ENCODE measurements at places on chromosomes 16 and 17.

DNA sequence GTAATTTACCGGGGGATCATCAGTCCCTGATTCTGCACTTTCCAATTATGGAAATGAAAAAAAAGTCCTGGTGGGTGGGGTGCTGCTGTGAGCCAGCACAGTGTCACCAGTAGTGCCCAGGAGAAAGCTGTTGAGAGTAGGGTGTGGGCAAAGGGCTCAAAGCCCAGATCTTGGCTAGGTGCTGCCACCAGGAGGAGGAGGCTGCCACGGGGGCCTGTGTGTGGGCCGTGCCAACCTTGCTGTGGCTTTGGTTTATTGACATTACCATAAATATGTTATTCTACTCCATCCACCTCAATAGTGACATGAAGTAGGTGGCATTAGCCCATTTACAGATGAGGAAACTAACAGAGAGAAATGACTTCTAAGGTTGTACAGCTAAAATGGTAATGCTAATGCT, 6.7 kb upstream of the PRPSAP2 start:
- DNase-seq, result no peak

DNA sequence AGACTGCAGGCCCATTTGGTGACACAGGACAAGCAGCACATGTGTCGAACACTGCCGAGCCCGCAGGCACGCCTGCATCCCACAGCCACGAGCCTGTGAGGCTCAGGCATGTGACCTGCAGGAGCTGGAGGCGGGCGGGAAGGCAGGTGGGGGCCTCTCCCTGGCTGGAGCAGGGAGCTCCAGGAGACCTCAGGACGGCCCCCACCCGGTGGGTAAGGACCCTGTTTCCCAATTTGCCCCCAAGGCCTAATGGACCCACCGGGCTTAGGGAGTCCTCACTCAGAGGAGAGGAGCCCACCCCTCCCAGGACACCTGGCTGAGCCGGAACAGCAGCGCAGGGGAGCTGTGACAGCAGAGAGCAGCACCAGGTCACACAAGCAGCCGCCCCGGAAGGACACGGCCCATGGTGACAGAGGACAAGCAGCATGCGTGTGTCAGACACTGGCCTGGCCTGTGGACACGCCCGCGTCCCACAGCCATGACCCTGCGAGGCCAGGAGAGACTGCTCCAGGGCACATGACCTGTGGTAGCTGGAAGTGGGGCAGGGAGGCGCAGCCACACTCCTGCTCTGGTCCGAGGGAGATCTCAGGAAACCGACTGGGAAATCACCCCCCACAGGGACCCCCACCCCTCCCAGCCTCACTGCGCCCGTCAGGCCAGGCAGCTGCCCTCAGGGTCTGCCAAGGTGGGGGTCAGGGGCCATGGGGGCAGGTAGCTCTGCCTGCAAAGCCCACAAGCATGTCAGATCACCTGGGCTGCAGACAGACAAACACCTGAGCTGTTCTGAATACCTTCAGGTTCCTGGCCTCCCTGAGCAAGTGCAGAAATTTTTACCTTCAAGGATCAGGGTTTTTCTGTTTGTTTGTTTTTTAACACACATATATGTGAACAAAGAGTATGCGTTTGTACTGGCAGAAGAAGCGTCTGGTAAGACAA, 2.4 kb downstream of the SPSB3 start:
- DNase-seq, result no peak

DNA sequence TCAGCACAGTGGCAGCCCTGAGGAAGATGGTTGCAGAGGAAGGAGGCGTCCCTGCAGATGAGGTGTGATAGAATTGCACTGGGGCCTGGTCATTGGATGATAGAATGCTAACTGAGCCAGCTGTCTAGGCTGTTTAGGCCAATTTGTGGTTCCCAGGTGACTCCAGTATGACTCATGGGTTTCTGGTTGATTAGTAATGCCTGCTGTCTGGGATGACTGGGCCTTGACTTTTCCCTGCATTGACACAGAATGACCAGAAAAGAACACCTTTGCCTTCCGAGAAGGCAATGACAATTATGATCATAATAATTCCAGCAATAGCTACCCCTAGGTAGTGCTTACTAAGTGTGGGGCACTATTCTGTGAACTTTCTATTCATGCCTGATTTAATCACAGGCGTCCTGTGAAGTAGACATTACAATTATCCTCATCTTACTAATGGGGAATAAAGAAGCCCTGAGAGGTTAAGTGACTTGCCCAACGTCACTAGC, 31.5 kb downstream of the USP43 start:
- DNase-seq, result peak; percentile 1

DNA sequence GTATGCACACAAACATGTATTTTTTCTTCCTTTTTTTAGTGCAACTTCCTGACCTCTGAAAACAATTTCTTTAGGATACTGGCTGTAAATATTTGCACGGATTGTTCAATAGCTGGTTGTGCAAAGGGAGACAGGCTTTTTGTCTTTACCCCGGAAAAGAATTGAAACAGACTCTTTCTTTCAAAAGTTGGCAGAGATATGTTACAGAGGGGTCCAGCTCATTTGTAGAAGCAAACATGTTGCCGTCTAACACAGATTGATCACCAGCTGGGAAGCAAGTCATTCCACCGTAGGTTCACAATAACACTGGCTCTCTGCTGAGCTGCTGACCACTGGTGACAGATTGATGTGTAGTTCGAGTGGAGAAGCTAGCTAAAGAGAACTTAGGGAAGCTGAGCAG, 130.9 kb downstream of the STX8 start:
- DNase-seq, result peak; percentile 48

GRCh38 chr17:7849130-7849750, 5.6 kb upstream of the TMEM88 start:
- no peak for DNase-seq

GRCh38 chr17:48468299-48468698, 38.3 kb upstream of the SKAP1 start:
- DNase-seq, result no peak

DNA sequence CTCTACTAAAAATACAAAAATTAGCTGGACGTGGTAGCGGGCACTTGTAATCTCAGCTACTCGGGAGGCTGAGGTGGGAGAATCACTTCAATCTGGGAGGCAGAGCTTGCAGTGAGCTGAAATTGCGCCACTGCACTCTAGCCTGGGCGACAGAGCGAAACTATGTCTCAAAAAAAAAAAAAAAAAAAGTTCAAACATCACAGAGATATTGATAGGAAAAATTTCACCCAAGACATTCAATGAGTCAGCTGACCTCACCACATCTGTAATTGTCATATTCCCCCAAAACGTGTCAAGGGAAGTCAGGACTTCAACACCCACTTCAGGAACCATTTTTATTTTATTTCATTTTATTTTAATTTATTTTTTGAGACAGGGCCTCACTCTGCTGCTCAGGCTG, 8.0 kb upstream of the PRSS27 start:
- no peak for DNase-seq

DNA sequence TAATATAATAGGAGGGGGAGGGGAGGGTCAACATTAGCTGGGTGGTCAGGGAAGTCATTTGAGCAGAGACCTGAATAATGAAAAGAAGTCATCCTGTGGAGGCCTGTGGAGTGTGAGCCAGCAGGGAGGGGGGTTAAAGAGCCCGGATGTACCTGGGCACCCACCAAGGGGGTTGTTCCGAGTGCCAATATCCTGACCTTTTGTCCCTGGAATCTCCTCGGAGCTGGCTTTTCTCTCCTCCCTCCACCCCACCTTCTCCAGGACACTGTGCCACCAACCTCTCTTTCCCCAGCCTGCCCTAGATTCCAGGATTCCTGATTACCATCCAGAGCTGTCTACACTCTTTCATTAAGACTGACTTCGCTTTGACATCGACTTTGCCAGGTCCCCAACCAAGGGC, 6.2 kb downstream of the SHBG start:
- DNase-seq, result no peak

GRCh38 chr17:74686761-74687160, 26.0 kb downstream of the CD300LF start:
- DNase-seq, result no peak

GRCh38 chr17:58427807-58428206, 10.5 kb upstream of the RNF43 start:
- DNase-seq, result no peak
